Activated CD4-positive, alpha-beta T cell treated with anti-CD3 and anti-CD28 coated beads for 1 hour (primary cell): ENCODE measurements at places on chromosomes 4 and X.

GRCh38 chrX:124467202-124467601 lies 120.8 kb downstream of the SH2D1A start:
- DNase-seq: no peak

DNA sequence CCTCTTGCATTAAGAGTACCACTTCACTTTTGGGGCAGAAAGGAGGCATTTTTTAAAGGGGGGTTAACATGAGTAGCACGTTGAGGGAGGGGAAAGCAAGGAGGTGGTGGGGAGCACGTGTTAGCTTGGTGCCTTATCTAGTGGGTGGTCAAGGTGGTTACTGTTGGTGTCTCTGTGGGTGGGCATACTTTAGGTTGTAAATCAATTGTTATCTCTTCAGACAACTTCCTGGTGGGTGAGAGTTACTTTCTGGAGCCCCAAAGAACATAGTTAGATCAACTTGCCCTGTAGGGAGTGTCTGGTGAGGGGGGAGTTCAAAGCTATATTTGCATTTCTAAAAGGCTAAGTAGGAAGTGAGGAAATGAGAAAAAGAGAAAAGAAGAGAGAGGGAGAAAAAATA lies 297.7 kb upstream of the CLNK start:
- DNase-seq: no peak

GRCh38 chrX:139974471-139974870 lies 9.2 kb upstream of the CXorf66 start:
- DNase-seq: no peak

- no peak for DNase-seq
Observed at GRCh38 chr4:143251779-143252178, 67.1 kb downstream of the USP38 start.

GRCh38 chrX:153827903-153828302 lies 2.4 kb downstream of the PDZD4 start:
- DNase-seq: no peak

DNA sequence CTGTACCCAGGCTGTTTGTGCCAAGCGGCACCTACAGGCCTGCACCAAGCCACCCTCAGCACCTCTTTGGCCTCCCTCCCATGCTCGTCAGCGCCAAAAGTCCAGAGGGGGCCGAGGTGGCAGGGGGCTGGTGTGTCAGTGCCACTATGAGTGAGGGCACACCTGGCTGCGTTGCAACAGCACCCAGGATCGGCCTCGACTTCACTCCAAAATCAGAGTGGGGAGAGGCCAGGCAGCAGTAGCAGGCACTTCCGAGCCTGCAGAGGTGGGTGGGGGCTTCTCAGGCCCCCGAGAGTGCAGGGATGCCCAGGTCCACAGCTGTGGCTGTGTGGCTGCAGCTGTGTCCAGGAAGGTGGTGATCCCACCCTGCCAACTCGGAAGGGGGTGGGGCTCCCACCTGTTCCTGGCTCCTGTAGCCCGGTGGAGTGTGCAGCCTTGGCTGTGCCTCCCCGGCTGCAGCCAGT lies 58.5 kb downstream of the PPA2 start:
- no peak for DNase-seq

DNA sequence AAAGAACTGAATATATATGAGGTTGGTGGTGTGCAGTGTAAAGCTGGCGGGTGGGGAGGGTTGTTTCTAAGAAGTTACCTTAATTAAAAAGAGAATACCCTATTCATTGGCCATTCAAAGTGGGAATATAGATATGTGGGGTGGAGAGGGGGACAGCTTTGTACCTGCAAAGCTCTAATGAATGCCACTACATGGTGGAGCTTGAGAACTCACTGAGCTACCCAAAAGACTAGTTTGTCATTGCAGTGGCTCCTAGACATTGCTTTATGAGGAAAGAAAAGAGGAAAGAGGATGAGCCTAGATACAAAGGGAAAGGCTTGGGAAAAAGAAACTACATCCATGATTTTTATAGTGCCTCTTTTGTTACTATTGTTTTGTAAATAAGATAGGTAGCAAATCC lies 209.9 kb upstream of the SPRY1 start:
- DNase-seq: no peak
